Germinal center (tissue), 1 donor: ENCODE measurements at places on chromosomes 7 and 10.

- peak; percentile 60 for DNase-seq
Observed at GRCh38 chr10:23368816-23369640, 24.4 kb upstream of the C10orf67 start.

- DNase-seq: no peak
Observed at GRCh38 chr10:123860209-123860608, 31.4 kb downstream of the CPXM2 start.

DNA sequence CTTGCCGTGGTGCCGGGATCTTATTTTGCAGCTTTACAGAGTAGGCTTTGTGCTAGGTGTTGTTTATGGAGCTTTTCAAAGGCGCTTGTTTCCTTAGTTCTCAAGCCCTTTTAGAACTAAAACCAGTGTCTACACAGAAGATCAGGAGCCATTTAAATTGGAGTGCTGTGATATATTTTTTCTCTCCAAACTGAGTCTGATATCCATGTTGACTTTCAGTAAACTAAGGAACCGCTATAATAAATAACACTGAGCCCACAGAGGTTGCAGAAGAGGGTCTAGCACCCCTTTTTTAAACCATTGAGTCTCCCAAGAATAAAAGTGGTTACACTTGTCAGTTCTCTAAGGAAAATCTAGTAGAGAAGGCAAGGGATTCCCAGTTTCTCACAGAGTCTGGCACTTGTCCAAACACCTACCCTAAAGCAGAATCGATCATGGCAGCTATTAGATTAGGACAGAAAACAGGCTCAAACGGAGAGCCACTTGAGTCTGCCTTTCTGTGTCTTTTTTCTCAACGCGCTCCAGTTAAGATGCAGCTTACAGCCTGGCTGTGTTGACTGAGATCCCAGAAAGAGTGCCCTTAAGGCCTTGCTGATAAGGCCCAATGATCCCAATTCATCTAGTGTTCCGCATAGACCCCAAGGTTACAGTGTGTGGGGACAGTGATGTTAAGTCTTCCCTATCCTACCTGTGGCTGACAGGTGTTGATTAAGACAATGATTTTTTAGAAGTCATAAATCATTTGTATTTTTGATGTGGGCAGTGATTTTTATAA lies 804 bp downstream of the TMEM106B start:
- DNase-seq: no peak

- DNase-seq: no peak
Observed at GRCh38 chr7:510782-511281, 8.8 kb downstream of the PDGFA start.

DNA sequence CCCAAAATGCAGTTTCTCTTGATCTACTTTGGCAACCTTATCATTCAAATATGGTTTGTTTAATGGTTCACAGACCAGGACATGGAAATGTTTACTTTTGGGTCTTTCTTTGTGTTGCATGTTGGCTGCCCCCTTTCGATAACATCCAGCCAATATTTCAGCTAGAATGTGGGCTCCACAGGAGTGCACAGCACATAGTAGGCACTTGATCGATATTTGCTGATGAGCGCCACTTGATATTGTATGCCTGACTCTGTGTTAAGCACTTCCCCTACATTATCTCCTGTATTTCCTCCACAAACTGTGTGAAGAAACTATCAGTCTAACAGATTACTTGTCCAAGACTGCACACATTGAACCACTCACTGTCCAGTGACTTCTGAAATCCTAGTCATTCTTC lies 60.2 kb downstream of the SMURF1 start:
- DNase-seq: no peak

DNA sequence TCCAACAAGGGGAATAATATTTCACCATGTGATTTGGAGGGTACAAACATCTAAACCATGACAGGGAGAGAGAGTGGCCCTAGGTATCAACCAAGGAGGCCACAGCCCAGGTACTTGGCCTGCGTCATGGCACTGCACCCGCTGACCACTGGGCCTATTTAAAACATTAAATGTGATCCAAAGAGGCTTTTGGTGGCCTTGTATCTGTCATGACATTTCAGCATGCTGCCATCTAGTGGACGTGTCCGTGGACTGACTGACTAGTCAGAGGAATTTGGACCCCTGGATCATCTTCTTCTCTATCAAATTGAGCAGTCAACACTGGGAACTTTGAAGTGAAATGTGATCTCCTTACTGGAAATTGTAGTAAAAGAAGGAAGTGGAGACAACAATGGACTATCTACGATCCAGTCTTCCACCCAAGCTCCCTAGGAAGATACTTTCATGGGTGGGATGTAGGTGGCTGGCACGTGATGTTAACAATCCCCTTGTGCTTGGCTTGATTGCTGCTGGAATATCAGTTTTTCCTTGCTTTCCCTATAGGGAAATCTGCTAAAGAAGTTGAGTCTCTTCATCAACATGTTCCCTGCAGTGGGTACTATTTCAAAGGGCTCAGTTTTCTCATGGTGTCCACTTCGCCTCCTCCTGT lies 24.6 kb upstream of the ITGA8 start:
- DNase-seq: peak; percentile 30

GRCh38 chr10:12448729-12449391 lies 99.5 kb downstream of the CAMK1D start:
- DNase-seq: no peak

- DNase-seq: no peak
Observed at GRCh38 chr7:78226059-78226719, 427.6 kb downstream of the PHTF2 start.

- DNase-seq: no peak
Observed at GRCh38 chr10:81280497-81281479, 594.2 kb upstream of the NRG3 start.

GRCh38 chr10:27341001-27341400 lies 100.4 kb upstream of the ACBD5 start:
- DNase-seq: no peak
